Fibroblast of gingiva (primary cell): ENCODE measurements at places on chromosomes 5 and 9.

GRCh38 chr9:116027951-116028350 lies 125.6 kb upstream of the PAPPA start:
- DNase-seq: peak; percentile 6

DNA sequence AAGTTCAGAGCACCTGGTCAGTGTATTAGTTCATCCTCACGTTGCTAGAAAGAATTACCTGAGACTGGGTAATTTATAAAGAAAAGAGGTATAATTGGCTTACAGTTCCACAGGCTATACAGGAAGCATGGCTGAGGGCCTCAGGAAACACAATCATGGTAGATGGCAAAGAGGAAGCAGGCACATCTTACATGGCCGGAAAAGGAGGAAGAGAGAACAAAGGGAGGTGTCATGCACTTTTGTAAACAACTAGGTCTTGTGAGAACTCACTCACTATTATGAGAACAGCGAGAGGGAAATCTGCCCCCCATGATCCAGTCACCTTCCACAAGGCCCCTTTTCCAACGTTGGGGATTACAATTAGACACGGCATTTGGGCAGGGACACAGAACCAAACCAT lies 28.8 kb upstream of the CAVIN4 start:
- DNase-seq: no peak

DNA sequence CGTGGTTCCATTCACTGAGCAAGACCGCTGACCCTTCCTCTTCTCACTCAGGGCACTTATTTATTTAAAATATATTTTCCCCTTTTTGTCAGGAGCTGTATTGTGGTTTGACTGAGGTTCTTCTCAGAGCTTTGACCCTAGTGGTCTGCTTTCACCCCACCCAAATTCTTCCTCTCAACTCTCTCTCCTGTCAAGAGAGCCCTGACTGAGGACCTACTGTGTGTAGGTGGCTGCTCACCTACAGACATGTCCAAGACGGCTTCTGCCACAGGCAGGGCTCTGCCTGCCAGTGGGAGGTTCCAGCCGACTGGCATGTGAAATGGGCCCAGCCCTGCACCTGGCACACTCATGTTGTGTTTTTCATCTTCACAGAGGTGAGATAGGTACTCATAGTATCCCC lies 5.2 kb downstream of the DCANP1 start:
- no peak for DNase-seq

DNA sequence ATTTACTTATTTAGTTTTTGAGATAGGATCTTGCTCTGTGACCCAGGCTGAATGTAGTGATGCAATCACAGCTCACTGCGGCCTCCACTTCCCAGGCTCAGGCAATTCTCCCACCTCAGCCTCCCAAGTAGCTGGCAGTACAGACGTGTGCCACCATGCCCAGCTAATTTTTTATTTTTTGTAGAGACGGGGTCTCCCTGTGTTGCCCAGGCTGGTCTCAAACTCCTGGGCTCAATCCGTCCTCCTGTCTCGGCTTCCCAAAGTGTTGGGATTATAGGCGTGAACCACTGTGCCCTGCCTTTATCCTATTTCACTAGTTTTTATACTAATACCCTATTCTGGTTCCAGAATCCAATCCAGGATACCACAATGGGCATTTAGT lies 6.8 kb downstream of the RPS14 start:
- DNase-seq: no peak

- DNase-seq: peak; percentile 9
Observed at GRCh38 chr5:158086856-158087255, 227.9 kb upstream of the CLINT1 start.

GRCh38 chr9:117013440-117013995 lies 326.4 kb downstream of the TRIM32 start:
- DNase-seq: no peak

- DNase-seq: no peak
Observed at GRCh38 chr5:117880932-117881331, 1107.4 kb downstream of the DTWD2 start.

GRCh38 chr5:148778882-148779281 lies 47.5 kb upstream of the ADRB2 start:
- no peak for DNase-seq

- peak; percentile 64 for DNase-seq
Observed at GRCh38 chr5:71757590-71758543, 38.8 kb downstream of the CARTPT start.

DNA sequence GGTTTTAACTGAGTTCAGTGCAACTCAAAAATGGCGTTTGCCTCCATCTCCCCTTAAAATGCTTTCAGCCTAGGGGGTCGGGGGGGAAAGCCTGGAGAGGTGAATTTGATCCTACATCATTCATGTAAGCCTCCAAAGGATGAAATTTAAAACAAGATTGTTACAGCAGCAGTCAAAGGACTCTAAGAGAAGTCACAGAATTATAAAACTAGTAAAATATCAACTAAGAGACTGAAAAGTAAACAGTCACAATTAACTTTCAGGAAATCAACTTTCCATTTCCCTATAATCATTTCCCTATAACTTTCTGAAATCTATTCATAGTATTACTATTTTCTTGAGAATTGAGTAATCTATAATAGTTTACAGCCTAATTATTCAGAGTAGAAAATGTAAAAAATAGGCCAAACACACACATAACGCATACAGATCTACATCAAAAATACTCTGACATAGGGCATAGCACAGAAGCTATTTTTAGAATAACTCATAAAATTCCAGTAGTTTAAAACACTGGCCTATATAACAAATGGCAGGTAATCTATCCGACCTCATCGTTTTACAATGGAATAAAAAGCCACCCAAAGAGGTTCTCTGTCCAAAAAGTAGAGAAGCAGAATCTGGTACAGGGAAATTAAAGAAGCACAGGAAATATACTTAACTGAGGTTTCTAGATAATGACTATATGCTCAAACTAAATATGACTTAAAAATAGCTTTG lies 37.6 kb downstream of the FBXL17 start:
- DNase-seq: no peak

GRCh38 chr5:144583541-144584449 lies 413.1 kb downstream of the KCTD16 start:
- DNase-seq: no peak

DNA sequence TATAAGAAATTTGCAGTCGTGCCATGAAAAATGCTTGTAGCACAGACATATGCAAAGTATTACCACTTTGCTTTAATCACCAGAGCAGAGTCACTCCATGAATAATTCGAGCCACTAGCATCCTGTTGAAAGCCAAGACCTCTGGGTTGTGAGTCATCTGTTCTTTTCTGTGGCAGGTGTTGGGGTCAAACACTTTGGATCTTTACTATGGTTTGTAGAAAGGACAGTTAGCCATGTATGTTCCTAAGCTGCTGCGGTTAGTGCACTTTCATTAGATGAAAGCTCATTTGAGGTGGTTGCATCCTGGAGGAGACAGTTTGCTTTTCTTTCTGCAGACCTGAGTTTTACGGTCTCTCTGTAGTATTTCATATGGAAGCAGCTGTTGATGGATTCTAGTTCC lies 223.7 kb downstream of the DMRT2 start:
- no peak for DNase-seq

- DNase-seq: no peak
Observed at GRCh38 chr9:108776920-108777639, 78.7 kb downstream of the ACTL7B start.

DNA sequence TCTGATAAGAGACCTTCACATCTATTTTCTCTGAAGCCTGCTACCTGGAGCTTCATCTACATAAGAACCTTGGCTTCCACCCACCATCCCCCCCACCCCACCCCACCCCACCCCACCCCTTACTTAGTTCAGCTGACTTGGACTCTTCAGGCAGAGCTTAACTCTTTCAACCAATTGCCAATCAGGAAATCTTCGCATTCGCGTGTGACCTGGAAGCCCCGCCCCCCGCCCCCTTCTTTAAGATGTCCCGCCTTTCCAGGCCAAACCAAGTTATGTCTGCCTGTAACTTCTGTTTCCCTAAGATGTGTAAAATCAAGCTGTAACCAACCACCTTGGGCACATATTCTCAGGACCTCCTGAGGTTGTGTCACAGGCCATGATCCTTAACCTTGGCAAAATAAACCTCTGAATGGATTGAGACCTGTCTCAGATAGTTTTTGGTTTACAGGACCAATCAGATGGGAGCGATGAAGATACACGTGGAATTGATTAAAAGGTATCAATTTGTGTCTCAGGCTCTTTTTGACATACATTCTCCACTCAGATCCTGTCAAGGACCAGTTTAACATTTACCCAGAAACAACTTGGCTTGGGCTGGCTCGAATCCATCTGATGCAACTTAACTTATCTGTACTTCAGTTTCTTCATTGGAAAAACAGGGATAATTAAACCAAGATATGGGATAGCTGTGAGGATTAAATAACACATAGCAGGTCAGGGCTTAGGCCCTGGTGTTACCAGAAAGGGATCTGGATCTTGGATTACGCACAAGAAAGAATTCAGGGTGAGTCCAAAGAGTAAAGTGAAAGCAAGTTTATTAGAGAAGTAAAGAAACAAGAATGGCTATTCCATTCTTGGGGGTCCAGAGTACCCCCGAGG lies 43.6 kb downstream of the GALNT12 start:
- no peak for DNase-seq

GRCh38 chr9:108666240-108666784 lies 189.5 kb downstream of the ACTL7B start:
- DNase-seq: peak; percentile 75

GRCh38 chr9:129258823-129259301 lies 80.8 kb upstream of the IER5L start:
- no peak for DNase-seq

DNA sequence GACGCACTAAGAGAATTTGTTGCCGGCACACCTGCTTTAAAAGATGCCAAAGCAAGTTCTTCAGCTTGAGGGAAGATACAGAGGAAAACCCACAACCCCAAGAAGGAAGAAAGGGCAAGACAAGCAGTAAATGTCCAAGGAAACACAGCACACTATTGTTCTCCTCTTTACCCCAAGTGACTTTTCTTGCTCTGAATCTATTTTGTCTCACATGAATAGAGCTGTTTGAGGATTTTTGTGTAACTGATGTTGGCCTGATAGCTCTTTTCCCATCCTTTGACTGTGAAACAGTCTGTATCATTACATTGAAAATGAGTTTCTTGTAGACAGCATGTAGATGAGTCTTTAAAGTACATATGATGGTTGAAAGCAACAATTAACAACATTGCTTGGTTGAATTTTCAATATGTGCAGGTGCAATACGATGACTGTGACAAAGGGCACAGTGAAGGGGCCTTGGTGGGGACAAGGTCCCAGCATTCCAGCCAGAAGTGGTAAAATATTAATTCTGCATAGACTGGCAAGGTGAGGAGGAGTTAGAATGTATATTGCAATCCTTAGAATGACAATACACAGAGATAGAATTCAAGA lies 16.8 kb upstream of the CEP72 start:
- DNase-seq: no peak

- no peak for DNase-seq
Observed at GRCh38 chr5:172370237-172370640, 84.1 kb downstream of the SH3PXD2B start.

DNA sequence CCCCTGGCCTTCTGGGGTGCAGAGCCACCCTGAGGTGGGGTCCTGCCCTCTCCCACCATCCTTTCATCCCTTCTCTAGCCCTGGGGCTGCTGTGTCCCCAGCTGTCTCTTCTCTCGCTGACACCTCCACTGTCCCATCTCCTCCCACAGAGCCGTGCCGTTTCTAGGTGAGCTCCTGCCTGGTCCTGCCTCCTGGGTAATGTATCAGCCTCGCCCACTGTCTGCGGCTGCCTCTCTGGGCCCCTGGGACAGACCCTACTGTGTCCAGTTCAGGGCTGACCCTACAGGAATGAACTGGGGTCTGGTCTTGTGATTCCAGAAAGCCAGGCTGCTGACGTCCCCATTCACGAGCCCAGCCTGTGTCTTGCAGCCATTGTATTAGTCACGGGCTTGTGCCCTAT lies 4.1 kb downstream of the PAEP start:
- no peak for DNase-seq

DNA sequence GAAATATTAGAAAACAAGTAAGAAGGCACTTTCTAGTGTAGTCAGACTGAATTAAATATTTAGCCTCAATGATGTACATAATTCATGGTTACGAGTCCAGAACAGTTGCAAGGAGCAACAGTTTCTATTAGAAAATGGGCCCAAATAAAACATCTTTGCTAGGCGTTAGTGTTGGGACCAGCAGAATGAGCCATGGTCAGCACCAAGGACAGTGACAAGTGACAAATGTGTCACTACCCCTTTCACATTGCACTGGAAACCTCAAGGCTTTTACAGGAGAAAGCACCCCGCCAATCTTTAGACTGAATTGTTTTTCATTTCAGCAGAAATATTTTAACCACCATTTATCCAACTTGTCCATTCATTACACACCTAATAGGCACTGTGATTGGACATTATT lies 301.3 kb upstream of the ADCY2 start:
- no peak for DNase-seq

DNA sequence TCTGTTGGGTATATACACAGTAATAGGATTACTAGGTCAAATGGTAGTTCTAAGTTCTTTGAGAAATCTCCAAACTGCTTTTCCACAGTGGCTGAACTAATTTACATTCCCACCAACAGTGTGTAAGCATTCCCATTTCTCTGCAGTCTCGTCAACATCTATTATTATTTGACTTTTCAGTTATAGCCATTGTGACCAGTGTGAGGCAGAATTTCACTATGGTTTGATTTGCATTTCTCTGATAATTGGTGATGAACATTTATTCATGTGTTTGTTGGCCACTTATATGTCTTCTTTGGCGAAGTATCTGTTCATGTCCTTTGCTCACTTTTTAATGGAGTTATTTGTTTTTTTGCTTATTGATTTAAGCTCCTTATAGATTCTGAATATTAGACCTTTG lies 596.2 kb upstream of the DAB2 start:
- DNase-seq: no peak

DNA sequence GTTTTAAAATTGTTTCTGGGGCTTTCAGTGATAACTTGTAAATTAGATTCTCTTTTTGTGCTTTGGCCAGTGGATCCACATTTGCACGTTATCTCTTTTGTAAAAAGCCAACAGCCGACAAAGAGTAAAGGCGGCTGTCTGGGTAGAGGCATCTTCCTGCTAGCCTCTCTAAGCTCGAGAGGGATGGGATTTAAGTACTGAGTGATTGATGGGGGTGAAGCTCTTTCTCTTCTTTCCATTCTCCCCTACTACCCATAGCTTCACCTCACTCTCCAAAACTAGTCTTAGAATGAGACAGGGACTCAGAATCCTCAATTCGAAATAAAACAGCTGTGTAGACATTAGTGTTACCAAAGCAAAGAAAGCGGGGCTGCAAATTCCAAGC lies 3.4 kb downstream of the PBX3 start:
- no peak for DNase-seq

DNA sequence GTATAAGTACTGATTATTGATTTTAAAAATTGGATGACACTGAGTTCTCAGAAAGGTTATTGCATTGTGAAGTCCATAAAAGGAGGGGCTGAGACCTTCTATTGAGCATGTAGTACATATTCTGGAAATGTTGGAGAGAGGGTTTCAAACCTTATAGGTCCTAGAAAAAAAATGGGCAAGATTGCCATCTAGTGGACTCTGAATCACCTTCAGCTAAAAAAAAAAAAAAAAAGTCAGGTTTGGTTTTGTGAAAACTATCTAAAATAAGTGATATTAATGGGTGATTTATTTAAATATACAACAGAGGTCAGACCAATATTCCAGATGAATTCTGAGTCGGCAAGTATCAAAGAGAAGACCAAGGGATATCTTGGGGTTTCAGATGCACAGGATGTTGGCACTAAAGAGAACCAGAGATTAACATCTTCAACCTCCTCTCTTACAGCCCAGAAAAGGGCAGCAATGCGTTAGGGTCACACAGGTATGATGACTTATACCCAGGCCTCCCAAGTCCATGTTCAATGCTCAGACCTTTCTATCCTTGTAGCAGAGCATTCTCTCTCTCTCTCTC lies 109.8 kb upstream of the NMUR2 start:
- no peak for DNase-seq
